CD14-positive monocyte (primary cell): ENCODE measurements at places on chromosomes 12 and 14.
A peak's percentile ranks its signal among the peaks of the same experiment; 100 is the strongest.

GRCh38 chr14:70282666-70283065 is 76.8 kb downstream of the COX16 start:
- no peak for DNase-seq

DNA sequence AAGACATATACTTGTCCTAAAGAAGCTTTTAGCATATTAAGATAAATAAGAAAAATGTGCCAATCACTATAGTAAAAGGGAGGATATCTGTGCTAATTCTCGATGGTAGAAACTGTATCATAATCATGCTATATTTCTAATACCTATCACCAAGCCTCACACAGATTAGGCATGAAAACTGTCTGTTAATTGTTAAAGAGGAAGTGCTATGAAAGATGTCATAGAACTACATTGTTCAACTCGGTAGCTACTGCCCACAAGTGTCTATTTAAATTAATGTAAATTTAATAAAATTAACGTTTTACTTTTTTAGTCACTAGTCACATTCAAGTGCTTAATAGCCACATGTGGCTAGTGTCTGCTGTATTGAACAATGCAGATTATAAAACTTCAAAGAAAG is 77.5 kb upstream of the KICS2 start:
- peak; percentile 5 for DNase-seq

DNA sequence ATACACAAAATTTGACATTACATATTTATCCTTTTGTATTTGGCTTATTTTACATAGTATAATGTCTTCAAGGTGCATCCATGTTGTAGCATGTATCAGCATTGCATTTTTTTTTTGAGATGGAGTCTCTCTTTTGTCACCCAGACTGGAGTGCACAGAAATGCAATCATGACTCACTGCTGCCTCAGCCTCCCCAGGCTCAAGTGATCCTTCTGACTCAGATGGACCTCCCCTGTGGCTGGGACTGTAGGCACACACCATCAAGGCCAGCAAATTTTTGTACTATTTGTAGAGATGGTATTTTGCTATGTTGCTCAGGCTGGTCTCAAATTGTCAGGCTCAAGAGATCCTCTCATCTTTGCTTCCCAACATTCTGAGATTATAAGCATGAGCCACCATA is 214.4 kb upstream of the ALG10B start:
- DNase-seq: no peak

- peak; percentile 6 for DNase-seq
These were observed 2.6 kb downstream of the ETFRF1 start for GRCh38 chr12:25197608-25198007.

DNA sequence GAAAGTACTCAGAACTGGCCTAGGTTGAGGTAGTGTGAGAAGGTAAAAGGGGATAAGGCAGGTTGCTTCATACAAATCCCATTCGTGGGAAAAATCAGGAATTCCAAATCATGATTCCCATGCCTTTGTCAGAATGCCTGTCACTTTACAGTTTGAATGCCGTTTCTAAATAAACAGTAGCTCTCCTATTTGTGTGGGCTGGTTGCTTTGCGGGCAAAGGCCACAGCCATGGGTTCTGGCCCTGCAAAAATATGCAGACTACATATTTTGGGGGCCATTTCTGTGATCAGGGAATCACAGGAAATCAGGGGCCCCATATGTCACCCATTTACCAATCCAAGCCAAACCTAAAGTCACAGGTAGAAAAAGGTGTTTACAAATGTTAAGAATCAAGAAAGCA is 161.3 kb upstream of the BMP4 start:
- no peak for DNase-seq

GRCh38 chr14:89750908-89751392 is 203.6 kb downstream of the EFCAB11 start:
- DNase-seq: no peak

GRCh38 chr12:48979602-48980388 is 1.7 kb downstream of the WNT1 start:
- peak; percentile 47 for DNase-seq

DNA sequence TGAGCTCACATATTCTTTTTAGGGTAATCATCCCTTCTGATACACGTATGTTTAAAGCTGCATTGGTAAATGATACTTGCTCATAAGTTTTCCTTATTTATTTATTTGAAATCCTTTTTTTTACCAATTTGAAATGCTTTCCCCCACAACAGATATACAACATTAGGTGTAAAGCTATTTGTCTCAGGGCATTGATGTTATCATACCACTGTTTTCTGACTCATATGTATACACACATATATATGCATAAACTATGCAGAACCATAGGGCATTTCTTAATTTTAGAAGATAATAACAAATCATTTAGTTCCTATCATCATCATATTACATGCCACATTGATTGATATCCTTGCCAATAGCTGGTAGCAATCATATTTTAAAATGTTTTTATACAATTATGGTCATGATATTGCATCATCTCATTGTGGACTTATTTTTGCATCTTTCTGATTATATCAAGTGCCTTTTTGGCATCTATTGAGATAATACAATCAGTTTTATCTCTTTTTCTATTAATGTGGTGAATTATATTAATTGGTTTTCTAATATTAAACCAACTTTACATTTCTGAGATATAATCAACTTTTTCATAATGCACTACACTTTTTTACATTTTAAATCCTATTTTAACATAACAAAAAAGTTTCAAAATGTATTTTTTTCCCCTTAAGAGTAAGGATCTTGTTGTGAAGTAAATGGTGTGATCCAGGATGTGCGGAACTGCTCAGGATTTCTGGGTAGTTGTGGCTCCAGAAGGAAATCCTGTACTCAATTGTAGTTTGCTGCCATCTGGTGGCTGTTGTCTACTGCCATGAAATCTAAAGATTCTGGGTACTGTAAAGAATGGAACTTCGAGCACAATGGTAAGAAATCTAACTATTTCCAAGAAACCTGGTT is 16.7 kb downstream of the OR9K2 start:
- peak; percentile 11 for DNase-seq

GRCh38 chr14:35159742-35160409 is 37.5 kb downstream of the PRORP start:
- DNase-seq: no peak

DNA sequence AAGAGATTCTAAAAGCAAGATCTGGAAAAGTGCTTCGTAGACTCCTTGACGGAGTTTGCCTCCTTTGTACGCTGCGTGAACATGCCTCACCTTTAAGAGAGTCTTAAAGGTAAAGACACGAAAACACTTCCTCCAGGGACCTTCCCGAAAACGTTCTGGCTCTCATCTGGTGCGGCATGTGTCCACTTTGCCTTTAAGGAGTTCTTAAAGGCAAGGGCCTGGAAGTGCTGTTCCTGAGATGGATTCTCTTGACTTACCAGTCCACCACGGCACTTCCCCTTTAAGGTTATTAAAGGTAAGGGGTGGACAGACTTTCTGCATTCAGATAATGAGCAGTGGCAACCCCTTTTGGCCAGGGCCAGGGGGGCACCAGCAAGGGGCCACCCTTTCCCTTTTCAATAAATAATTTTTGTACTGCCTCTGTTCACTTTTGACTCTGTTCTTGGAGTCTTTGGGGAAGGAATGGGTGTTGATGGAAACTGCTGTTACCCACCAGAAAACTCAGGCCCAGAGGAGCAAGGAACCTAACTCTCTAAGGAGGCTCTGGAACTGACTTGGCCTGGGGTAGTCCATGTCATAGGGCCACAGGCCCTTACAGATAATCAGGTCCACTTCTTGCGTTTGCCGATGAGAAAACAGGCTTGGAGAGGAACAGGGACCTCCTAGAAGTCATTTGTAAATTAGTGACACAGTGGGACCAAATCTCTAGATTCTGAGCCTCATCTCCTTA is 4.4 kb downstream of the REM2 start:
- peak; percentile 29 for DNase-seq

DNA sequence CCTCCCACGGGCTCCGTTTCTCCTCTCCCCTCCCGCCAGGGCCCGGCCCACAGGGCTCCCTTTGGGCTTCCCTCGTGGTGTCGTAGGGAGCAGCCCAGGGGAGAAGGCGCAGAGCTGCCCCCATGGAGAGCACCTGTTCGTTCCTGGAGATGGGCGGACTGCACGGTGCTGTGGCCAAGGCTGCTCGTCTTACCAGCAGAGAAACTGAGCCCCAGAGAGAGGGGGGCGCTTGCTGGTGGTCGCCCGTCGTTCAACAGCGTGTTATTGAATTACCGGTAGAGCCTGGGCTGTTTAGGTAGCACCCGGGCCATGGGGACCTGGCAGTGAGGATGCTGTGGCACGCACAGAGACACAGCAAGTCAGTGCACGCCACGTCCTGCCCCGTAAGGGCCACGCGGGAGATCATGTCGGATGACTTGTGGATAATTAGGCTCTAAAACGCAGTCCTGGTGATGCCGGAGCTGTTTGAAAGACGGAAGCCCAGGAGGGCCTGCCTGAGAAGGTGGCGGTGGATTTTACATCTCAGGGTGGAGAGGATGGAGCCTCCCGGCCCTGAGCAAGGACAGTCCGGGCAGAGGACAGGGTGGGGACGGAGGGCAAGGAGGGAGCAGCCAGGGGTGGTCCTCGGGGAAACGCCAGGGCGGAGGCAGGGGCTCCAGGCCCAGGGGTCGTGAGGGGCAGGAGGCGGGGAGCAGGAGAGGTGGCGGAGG is 134.4 kb downstream of the ADGRD1 start:
- no peak for DNase-seq

- DNase-seq: peak; percentile 8
These were observed 20.3 kb downstream of the PRICKLE1 start for GRCh38 chr12:42568952-42569915.

GRCh38 chr12:124663771-124664366 is 96.5 kb upstream of the NCOR2 start:
- DNase-seq: no peak

- DNase-seq: no peak
These were observed 647.4 kb downstream of the MED13L start for GRCh38 chr12:115630136-115630535.

GRCh38 chr12:92551853-92552397 is 150.9 kb upstream of the PLEKHG7 start:
- peak; percentile 79 for DNase-seq

GRCh38 chr12:88015825-88016224 is 13.4 kb downstream of the C12orf50 start:
- no peak for DNase-seq

- peak; percentile 44 for DNase-seq
These were observed 2.6 kb downstream of the GXYLT1 start for GRCh38 chr12:42141981-42142606.

GRCh38 chr12:14171106-14171505 is 189.7 kb upstream of the GRIN2B start:
- no peak for DNase-seq

GRCh38 chr12:92122941-92123779 is 22.5 kb downstream of the BTG1 start:
- no peak for DNase-seq

DNA sequence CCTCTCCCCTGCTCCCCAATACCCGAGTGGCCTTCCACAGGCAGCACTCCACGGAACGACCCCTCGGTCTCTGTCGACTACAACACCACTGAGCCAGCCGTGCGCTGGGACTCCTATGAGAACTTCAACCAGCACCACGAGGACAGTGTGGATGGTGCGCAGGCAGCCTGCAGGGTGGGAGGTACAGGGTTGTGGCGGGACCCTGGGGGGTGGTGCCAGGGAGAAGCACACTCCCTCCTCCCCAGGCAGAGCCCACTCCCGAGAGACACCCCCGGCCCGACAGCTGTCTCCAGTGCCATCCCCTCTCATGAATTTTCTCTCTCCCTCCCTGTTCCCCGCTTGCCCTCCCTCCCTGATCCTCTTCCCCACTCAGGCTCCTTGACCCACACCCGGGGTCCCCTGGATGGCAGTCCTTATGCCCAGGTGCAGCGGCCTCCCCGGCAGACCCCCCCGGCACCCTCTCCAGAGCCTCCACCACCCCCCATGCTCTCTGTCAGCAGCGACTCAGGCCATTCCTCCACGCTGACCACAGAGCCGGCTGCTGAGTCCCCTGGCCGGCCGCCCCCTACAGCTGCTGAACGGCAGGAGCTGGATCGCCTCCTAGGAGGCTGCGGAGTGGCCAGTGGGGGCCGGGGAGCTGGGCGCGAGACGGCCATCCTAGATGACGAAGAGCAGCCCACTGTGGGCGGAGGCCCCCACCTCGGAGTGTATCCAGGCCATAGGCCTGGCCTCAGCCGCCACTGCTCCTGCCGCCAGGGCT is 9.0 kb downstream of the TNS2 start:
- DNase-seq: no peak

- DNase-seq: no peak
These were observed 122.5 kb downstream of the DICER1 start for GRCh38 chr14:95034788-95035187.

GRCh38 chr14:101189962-101190560 is 286.5 kb upstream of the RTL1 start:
- DNase-seq: no peak

DNA sequence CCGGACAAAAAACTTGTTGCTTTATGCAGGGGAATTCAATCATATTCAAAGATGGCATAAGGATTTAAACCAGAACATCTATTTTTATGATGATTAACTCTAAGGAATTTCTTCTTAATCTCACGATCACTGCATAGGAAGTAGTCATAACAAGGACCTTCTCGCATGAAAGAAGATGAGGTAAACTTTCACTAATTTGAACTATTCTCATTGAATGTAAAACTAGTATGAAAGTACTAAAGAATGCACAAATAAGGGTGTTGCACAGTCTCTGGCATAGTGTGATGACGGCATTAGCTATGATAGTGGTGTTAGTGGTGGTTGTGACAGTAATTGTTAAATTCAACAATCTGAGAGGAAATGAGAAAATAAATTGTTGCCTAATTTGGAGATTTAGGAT is 280.0 kb downstream of the SLC6A15 start:
- DNase-seq: no peak

DNA sequence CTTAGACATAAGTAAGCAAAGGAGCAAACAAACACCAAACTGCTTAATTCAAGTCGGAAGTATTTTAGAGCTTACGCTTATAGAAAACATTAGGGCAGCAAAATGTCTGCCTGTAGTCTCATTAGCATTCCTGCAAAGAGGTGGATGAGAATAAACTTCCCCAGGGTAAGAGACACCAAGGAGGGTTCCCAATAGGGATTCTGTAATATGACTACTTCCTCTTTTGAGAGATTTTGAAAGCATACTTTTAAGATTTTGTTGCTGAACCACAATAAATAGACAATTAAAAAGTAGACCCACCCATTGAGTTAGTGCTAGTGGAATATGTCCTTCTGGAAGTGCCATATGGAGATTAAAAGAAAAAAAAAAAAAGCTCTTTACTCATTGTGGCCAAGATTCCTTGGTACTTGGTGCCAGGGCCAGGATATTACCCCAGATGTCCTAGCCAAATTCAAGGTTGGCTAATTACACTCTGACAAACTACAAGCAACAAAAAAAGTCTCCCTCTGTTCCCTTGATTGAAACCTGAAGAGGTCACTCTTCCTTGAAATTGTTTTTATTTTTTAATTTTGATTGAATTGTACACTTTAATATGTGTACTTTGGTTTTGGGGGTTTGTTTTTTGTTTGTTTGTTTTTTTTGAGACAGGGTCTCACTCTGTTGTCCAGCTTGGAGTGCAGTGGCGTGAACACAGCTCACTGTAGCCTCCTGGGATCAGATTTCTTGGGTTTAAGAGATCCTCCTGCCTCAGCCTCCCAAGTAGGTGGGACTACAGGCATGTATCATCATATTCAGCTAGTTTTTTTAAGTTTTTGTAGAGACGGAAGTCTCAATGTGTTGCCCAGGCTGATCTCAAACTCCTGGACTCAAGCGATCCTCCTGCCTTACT is 8.7 kb downstream of the CLIP1 start:
- DNase-seq: peak; percentile 61
